Kidney (tissue), 22 donors: ENCODE measurements at places on chromosomes 12 and 14.
A peak's percentile ranks its signal among the peaks of the same experiment; 100 is the strongest.

GRCh38 chr12:15583804-15584203 lies 205.4 kb downstream of the EPS8 start:
- DNase-seq, result no peak

- DNase-seq, result no peak
Observed at GRCh38 chr14:34920339-34920738, 45.2 kb upstream of the BAZ1A start.

DNA sequence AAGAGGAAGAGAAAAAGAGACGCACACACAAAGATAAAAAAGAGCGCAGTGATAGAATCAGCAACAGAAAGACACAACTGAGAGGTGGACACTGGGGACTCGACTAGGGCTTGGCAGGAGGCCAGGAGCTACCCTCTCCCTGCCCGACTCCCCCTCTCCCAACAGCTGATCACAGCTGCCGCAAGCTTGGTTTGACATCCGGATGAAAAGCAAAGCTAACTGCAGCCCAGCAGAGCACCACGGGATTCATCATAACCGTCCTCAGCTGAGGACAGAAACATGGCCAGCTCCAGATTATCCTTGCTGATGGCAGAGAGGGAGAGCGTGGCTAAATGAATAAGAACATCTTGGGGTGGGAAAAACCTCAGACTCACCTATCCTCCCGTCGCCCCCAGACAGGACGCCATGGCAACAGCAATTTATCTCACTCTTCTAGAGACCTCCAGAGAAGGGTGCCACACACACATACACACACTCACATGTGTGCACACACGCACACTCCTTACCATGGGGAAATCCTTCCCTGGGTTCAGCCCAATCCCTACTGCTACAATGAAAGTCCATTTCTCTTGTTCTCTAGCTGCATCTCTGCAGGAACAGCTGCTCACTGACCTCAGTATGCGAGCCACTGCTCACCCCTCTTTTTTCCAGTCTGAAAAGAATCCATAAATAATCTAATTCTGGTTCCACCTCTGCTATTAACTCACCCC lies 135.3 kb downstream of the NTF3 start:
- DNase-seq, result no peak

- no peak for DNase-seq
Observed at GRCh38 chr14:70289138-70289537, 70.3 kb downstream of the COX16 start.

GRCh38 chr14:89040080-89040459 lies 215.6 kb downstream of the TTC8 start:
- DNase-seq, result no peak

DNA sequence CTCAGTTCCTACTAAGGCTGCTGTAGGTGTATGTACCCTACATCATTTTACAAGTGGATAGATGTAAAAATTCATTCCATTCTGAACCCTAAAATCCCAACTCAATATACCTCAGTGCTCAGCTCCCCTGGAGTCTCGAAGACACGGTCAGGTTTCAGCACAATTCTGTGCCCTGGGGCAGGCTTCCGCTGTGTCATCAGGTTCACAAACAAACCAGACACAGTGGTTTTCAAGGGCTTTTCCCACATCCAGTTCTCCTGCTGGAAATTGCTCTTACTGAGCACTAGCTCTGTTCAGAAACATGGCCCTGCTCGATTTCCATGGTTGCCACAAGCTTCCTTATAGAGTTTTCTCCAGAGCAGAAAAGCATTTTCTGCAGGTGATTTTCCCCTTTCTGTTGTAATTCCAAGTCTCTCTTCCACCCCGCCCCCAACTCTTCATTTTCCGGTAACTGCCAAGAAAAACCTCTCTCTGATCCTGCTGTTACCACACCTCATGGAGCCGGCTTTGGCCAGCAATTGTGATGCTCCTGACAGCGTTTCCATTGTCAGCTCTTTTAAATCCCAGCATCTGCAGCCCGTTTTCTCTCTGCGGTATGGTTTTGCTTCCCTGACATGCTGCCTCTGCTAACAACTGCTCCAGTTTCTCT lies 483.0 kb upstream of the CCDC196 start:
- no peak for DNase-seq

DNA sequence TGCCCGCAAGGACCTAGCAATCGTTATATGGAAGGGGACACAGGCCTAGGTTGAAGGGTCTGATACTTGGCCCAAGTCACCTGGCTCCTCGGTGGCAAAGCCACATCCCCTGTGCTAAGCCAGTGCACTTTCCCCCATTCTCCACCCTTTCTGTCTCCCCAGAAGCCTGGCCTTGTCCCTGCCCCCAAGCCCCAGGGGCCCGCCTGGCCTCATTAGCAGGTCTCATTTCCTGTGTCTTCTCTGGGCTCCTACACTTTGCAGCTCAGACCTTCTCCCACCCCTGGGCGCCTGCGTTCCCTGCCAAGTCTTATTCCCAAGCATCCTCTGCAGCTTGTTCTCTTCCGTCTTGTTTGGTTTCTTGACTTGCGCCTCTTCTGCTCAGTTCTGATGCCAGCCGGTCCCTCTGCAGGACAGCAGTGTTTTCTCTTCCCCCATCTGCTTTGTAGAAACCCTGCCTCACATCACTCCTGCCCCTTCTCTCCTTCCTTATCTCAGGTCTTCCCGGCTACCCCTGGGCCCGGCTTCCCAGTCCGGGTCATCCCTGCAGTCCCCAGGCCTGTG lies 66.7 kb downstream of the SLC24A4 start:
- no peak for DNase-seq

DNA sequence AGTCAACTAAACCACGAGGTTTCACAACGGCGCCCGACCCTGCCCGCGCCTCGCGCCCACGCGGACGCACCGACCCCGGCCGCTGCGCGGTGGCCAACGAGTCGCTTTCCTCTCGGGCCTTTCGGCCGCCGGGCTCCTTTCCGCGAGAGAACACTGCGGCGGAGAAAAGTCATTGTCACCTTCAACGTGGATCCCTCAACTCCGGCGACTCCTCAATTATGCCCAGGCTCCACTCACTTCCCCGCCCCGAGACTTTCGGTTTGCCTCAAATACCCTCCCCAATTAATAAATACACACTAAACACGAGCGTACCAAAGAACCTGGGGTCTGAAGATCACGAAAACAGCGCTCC lies 450 bp downstream of the SINHCAF start:
- DNase-seq, result peak; percentile 81

- DNase-seq, result no peak
Observed at GRCh38 chr12:4556735-4557530, 5.1 kb upstream of the DYRK4 start.

- DNase-seq, result no peak
Observed at GRCh38 chr12:80766897-80767296, 50.2 kb downstream of the MYF5 start.

GRCh38 chr12:46219877-46220655 lies 48.8 kb downstream of the SLC38A1 start:
- DNase-seq, result no peak

- DNase-seq, result no peak
Observed at GRCh38 chr14:29351996-29352705, 575.5 kb downstream of the PRKD1 start.

GRCh38 chr12:54352891-54353874 lies 11.1 kb downstream of the GPR84 start:
- peak; percentile 84 for DNase-seq

- DNase-seq, result no peak
Observed at GRCh38 chr12:122876731-122877130, 19.2 kb downstream of the VPS37B start.

- no peak for DNase-seq
Observed at GRCh38 chr12:78885466-78885865, 20.9 kb downstream of the SYT1 start.

DNA sequence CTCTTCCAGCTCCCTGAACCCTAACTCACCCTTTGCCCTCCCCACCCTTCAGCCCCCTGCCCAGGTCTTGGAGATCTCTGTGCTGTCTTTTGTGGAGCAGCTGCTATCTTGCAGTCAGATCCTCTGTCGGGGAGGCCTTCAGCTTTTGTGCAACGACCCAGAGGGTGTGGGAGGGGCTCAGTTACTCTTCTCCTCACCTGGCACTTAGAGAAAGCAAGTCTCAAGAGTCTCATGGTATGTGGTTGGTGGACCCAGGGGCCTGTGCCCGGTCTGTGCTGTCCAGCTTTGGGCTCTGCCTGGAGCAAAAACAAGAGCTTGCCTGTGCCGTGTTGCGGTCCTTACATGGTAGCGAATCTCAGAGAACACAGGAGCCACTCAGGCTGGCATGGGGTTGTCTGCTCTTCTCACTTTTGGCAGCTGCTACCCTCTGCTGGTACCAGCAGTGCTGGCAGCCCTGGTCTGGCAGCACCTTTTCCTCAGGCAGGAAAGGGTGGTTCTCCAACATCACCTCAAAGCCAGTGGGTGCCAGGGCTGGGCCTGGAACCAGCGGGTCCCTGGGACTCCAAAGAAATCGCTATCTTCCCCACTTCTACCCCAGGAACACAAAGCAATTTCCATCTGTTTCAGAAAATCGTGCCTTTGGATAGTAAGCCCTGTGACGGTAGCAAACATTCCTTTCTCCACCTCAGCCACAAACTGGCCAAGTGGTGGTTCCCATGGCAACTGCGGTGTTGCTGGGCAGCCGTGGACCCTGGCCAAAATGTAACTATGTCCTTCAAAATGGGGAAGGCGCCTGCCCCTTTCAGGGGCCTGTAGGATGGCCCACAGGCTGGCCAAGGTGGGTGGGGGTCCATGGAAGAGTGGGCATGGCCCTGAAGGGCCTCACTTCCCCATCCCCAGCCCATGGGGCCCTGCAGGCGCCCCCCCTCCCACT lies 90.0 kb downstream of the RIN3 start:
- no peak for DNase-seq

- DNase-seq, result no peak
Observed at GRCh38 chr14:50018201-50018932, 98.0 kb downstream of the VCPKMT start.

DNA sequence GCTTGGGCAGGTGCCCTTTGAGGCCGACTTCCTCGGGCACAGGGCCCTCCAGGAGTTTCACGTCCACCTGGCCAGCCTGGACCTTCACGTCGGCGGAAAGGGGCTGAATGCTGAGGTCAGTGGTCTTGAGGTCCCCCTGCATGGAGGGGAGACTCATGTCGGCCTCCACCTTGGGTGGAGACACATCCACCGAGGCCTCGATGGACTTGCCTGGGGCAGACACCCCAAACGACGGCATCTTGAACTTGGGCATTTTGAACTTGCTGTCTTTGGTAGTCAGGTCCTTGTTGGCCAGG lies 24.0 kb downstream of the PLD4 start:
- no peak for DNase-seq

GRCh38 chr14:68639758-68640574 lies 152.9 kb downstream of the ZFP36L1 start:
- peak; percentile 40 for DNase-seq

DNA sequence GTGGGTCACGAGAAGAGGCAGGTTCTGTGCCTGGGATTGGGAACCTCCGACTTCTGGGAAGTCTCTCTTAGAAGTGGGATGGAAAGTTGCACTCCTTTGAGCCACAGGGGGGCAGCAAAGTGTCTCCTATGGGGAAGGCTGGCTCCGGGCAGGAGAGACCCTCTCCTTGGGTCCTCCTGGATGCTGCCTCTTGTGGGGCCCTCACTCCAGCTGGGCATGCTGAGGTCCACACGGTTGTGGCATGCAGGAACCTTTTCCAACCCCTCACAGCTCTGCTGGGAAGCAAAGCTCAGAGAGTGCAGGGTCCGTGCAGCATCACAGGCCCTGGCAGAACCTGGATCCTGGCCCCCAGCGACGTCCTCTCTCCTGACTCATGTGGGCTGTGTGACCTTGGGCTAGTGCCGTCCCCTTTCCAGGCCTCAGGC lies 17.4 kb downstream of the SDSL start:
- peak; percentile 68 for DNase-seq
